ENCODE measurements at places on chromosomes 13 and 19.

DNA sequence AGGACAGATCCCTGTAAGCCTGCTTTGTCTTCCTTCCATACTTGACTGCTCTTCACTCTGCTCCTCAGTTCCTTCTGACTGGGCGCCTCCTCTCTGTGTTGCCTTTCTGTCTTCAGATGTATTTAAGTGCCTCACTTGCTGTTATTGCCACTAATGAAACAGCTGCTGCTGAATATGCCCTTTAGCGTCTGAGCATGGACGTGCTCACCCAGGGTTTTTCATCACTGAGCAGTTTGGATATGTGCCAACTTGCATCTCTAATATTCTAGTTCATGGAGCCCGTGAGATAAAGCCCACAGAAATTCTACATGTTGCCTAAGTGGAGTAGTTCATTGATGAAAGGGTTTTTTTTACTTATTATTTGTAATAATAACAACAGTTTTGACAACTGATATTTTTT is 198.2 kb downstream of the MYO16 start:
- DNase-seq, result no peak

DNA sequence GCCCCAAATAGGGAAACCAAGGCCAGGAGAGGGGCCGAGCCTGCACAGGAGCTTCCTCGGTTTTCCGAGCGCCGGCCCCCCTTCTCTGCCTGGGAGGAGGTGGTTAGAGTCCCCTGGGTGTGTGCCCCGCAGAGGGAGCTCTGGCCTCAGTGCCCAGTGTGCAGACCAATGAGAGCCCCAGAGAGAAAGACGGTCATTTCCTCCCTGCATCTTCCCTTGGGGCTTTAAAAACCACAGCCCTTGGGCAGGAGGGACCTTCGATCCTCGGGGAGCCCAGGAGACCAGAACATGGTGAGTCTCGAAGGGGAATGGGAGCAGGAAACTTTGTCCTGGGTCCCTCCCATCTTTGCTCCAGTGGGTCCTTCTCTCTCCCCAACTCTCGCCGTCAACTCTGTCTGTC is at the start of gene C5AR1:
C5AR1 (plus strand) TSS at position 254 of the 400 bp plus-strand sequence; CDS start at position 289, 35 bp downstream.
- DNase-seq, result peak; percentile 86

DNA sequence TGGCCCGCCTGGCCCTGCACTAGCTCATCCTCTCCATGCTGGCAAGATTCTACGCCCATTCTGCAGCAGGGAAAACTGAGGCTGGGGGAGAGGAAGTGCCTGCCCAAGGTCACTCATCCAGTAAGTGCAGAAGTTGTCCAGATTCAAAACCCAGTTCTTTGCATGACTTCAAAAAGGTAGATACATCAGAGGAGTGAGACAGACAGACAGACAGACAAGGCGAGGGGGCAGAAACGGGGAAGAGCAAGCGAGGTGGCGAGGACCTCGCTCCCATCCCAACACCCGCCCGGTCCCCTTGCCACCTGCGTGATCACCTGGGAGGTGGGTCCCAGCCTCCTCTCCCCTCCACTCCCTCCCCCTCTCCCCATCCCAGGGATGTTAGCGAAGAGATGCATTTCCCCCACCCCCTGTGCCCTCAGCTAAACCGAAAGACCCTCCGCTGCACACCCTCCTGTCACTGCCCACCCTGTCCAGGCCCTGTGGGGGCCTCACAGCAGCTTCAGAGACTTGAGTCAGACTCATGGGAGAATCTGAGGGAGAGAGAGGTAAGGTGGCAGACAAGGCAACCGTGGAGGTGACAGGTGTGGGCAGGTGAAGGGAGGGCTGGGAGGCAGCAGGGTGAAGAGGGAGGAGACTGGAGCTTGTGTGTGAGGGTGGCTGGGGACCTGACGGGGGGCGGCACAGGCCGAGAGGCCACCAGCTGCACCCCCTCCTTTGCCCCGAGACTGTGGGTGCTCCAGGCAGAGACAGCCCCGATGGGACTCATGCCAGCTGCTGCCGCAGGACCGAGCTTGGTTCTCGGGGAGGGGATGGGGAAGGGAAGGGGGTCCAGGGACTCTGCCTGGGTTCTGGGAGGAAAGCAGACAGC is 18.9 kb downstream of the LRRC4B start:
- no peak for DNase-seq

GRCh38 chr19:52270266-52270885 is 989 bp downstream of the ZNF766 start:
- peak; percentile 53 for DNase-seq

- DNase-seq, result no peak
Measured at GRCh38 chr19:2337329-2337707, 8.8 kb downstream of the SPPL2B start.

DNA sequence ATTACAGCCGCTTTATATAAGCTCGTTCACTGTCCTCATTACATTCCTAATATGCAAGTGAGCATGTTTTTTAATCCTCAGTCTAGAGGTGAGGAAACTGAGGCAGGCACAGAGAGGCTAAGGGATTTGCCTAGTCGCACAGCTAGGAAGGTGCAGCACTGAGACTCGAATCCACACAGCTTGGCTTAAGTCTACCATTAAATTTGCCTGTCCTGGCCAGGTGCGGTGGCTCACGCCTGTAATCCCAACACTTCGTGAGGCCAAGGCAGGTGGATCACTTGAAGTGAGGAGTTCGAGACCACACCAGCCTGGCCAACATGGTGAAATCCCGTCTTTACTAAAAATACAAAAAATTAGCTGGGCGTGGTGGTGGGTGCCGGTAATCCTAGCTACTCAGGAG is 8.0 kb downstream of the RPS16 start:
- DNase-seq, result no peak

- no peak for DNase-seq
Measured at GRCh38 chr13:102970542-102970941, 95.7 kb downstream of the SLC10A2 start.

DNA sequence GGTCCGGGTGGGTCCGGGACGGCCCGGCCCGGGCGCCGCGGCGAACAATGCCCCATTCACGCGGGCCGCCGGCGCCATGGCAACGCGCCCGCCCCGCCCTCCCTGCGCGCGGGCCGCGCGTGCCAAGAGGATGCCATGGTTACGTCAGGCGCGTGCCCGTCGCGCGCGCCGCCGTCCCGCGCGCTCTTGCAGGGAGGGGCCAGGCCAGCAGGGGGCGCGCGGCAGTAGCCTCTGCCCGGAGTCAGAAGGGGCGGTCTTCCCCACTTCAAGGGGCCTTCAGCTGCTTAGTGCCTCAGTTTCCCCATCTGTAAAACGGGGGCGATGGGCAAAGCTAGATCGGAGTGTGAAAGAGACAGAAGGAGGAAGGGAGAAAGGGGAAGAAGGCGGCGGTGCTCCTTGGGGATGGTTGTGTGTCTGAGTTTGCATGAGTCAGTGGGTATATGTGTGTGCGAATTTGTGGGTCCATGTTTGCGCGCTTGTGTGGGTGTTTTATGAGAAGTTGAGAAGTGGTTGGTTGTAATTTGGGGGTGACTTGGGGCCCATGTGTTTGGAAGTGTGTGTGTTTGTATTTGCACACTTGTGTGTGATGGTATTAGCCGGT is 11.6 kb upstream of the NFIX start:
- peak; percentile 75 for DNase-seq

DNA sequence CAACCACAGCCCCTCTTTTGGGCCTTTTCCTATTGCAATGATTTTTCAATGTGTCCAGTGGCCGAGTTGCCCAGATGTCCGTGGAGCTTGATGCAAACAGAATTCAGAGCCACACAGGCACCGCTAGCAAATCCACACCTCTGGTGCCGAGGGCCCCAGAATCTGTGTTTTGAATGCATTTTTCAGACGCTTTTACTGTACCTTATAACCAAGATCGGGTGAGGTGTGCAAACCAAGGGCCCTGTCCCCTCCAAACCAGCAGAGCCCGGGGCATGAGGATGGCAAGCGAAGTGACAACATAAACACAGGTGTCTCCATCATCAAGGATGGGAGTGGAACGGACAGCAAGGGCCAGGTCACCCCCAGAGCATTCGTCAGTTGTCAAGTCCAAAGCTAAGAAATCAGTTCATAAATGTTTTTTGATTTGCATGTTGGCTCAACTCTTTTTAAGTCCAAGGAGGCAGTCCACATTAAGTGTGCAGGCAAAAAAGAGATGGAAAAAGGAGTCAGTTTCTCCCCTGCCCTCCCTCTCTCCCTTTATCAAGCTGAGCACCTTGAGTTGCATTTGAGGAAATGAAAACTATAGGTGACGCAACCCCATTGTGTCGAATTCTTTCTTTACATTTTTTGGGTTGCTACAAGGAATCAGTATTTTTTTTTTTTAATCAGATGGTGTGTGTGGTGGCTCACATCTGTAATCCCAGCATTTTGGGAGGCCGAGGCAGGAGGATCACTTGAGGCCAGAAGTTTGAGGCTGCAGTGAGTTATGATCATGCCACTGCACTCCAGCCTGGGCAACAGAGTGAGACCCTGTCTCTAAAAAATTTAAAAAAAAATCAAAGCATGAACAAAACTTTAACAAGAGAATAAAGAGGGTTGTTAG is 2.9 kb downstream of the CCDC8 start:
- no peak for DNase-seq

DNA sequence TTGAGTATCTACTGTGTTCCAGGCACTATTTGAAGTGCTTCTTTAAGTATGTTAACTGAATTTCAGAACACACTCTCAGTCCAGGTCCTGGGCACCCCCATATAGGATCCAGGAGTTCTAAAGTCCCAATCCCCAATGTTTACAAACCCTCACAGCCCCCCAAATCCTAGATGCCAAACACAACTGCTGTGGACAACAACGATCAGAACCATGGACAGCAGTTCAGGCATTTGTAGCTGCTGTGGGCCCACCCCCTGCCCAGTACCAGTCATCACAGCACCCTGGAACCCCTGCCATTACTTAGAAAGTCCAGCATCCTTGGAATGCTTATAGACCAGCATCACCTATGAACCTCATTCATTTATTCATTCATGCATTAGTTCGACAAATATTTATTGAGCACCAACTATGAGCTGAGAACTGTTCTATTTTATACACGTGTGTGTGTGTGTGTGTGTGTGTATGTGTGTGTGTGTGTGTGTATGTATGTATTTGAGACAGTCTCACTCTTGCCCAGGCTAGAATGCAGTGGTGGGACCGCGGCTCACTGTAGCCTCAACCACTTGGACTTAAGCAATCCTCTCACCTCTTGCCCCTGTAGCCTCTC is 19.3 kb upstream of the SDHAF1 start:
- DNase-seq, result peak; percentile 51

- DNase-seq, result no peak
Measured at GRCh38 chr19:38879400-38879751, 1.3 kb upstream of the RINL start.

DNA sequence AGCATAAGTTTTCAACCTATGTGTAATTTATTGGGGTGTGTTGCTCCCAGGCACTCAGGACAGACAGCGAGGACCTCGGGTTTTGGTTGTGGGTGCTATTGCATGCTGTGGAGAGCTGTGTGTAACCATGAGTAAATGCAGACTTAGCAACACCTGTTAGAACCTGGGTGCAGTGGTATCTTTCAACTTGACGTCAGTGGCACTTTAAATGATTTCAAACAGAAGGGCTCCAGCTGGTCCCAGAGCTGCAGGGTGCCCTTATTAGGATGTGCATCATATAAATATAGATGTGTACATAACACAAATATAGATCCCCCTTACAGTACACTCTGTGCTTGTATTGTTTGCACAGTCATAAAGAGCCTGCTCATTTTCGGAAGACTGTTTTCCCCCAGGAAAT is 228.3 kb upstream of the IRS2 start:
- DNase-seq, result no peak

DNA sequence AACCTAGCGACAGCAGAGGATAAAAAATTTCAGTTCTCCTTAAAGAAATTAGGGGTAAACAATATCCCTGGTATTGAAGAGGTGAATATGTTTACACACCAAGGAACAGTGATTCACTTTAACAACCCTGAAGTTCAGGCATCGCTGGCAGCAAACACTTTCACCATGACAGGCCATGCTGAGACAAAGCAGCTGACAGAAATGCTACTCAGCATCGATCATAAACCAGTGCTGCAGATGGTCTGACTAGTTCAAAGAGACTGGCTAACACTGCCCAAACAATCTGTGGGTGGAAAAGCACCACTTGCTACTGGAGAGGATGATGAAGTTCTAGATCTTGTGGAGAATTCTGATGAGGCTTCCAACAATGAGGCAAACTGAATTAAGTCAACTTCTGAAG is 19.9 kb upstream of the ACOD1 start:
- no peak for DNase-seq

DNA sequence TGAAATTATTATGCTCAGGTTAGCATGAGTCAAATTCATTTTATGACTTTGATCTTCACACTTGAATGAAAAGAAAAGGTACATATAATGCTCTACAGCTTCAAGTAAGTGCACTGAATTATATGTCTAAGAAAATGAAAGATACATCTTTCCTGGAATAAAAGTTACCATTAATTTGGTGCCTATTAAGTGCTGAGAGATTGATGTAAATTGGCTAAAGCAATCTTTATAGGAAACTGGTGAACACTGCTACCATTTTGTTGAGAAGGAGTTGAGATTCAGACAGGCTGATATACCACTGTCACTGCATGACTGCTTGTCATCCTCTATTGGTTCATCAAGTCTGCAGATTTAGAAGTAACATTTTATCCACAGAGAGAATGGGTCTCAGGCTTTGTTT is 416.8 kb upstream of the SPRY2 start:
- DNase-seq, result no peak

GRCh38 chr13:25432691-25433090 is 60.9 kb downstream of the ATP8A2 start:
- no peak for DNase-seq

DNA sequence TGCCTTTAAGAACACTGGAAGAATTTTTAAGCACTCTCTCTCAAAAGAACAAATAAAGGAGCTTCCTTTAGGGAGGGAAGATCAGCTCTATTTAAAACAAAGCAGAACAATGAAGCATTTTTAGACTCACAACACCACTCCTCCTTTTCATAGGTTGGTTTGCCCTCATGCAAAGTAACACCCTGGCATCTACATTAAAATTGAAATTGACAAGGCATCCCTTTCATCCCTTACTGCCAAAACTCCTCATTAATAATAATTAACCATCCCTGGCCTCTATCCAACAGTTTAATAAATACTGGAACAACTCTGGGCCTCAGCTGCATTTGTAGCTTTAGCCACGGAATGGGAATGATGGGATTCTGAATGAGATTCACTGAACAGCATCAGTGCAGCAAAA is 929.1 kb downstream of the PCDH9 start:
- DNase-seq, result no peak

DNA sequence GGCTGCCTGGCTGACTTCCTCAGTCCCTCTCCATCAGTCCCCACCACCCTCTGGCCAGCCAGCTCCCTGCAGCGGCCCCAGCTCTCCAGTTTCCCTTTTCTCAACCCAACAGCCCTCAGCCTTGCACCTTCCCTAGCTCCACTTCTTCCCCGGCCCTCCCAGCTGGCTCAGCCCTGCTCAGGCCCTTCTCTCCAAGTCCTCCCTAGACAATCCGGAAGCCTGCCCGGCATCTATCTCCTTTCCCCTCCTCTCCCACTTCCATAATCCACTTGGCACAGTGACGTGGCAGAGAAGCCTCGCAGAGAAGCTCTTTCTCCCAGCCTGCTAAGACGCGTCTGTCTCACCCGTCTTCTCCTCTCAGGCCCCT is 1.1 kb downstream of the UBXN6 start:
- peak; percentile 70 for DNase-seq

- peak; percentile 85 for DNase-seq
Measured at GRCh38 chr13:113758651-113759524, at the start of gene TMEM255B. TSS of gene TMEM255B (plus strand) at chr13:113759226. CDS start at chr13:113759270, 44 bp downstream.

- DNase-seq, result peak; percentile 95
Measured at GRCh38 chr19:18173572-18174288, at the start of gene IFI30. TSS of gene IFI30 (plus strand) at chr19:18173813. CDS start at chr19:18173842, 29 bp downstream.

- no peak for DNase-seq
Measured at GRCh38 chr13:101811881-101812280, 359.4 kb downstream of the ITGBL1 start.

Data from suppressor macrophage treated with lipopolysaccharide for 1 hour (primary cell).